ENCODE measurements at places on chromosomes 11 and 22. TPM values are rescaled to one million over a fixed set of nuclear protein-coding genes. Genes with fewer than 3 reads are reported as not detected.

MN1 gene
- total RNA-seq: 6.8 TPM

OR52D1 gene
- total RNA-seq: not detected

MRGPRD gene
- not detected for total RNA-seq

GGTLC2 gene
- not detected for total RNA-seq

BTBD18 gene
- total RNA-seq: not detected

DNA sequence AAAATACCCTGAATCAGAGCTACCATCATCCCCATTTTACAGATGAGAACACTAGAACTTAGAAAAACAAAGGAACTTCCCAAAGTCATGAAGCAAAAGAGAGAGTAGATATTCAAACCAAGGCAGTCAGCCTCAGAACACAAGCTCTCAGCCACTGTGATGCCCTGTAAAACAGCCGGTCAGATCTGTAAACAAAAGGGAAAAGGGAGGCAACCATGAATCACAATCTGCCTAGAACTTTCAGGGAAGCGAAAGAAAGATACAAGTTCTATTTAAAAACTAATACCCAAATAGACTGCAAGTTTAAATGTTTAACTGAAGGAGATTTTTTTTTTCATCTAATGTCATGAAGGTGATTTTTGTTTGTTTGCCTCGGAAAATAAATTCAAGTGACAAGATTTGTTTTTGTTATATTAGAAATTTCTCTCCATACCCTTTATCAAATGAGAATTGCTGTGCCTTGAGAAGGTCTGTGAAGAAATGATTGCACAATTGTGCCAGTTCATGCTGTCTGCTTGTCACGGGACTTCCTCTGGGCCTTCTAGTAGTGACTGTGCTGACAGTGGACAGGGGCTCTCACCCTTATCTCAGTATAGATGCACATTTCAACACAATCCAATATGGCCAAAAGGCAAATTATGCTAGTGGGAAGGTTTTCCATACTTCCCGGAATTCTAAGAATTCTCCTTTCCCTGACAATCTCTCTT lies 11.7 kb downstream of the SAA1 start:
- no peak overlapping the region for H3K4me3 ChIP-seq
- H3K27me3 ChIP-seq: no peaks in the 10 kb centered on the region
- H3K4me1 ChIP-seq: no peaks in the 10 kb centered on the region
- DNase-seq: no peak
- no peak overlapping the region for H3K27ac ChIP-seq

- H3K4me1 ChIP-seq: no peaks in the 10 kb centered on the region
- no peak overlapping the region for H3K4me3 ChIP-seq
- no peaks in the 10 kb centered on the region for H3K36me3 ChIP-seq
- DNase-seq: peak; percentile 15
- H3K27ac ChIP-seq: no peak overlapping the region
Measured at GRCh38 chr11:59463190-59463641, 6.5 kb downstream of the OR4D6 start.

- H3K4me1 ChIP-seq: peaks cover 40% of the 10 kb centered on the region
- no peak overlapping the region for H3K27ac ChIP-seq
- DNase-seq: no peak
- H3K4me3 ChIP-seq: no peak overlapping the region
Measured at GRCh38 chr11:45857961-45858474, 10.7 kb downstream of the CRY2 start.

- peak within 1 kb of the TSS; percentile 83 for H3K27ac ChIP-seq
- H3K4me1 ChIP-seq: peaks cover 42% of the 10 kb centered on the region
- H3K36me3 ChIP-seq: no peaks in the 10 kb centered on the region
- DNase-seq: peak; percentile 82
- H3K4me3 ChIP-seq: peak within 1 kb of the TSS; percentile 74
Measured at GRCh38 chr11:6320411-6321155, at the start of gene CAVIN3. TSS of gene CAVIN3 (minus strand) at chr11:6320501. CDS start at chr11:6320476, 25 bp downstream.

- H3K4me3 ChIP-seq: no peak overlapping the region
- no peak for DNase-seq
- H3K4me1 ChIP-seq: peaks cover 19% of the 10 kb centered on the region
- H3K27ac ChIP-seq: no peak overlapping the region
Measured at GRCh38 chr11:96213500-96213899, 129.5 kb downstream of the MAML2 start.

DNA sequence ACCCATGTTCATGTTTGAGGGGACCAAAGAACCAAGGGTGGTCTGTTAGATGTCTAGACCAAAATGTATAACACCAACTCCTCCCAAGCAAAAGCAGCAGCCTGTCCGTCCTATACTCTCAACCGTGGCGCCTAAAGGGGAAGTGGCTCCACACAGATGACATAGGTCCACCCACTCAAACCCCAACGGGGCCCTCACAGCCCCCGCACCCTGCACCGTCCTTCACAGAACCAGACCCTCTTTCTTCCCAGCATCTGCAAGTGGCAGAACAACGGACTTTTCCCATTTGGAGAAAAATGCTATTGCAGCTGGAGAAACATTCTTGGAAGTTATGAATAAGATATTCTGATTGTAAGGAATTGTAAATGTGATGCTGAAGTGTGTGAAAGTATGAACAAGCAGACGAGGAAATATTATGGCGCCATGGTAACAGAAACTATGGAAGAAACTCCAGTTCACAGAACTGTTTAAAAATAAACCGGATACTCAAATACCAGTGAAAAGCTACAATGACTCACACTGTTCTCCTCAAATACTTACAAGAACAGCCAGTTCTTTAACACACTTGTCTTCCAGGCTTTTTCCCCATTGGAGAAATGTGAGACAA lies 76.5 kb upstream of the ARFGAP3 start:
- no peaks in the 10 kb centered on the region for H3K27me3 ChIP-seq
- H3K27ac ChIP-seq: no peak overlapping the region
- H3K4me3 ChIP-seq: no peak overlapping the region
- H3K36me3 ChIP-seq: no peaks in the 10 kb centered on the region
- peaks cover 8% of the 10 kb centered on the region for H3K4me1 ChIP-seq

GRCh38 chr11:134942681-134943080 lies 530.6 kb upstream of the B3GAT1 start:
- H3K27me3 ChIP-seq: no peaks in the 10 kb centered on the region
- H3K4me1 ChIP-seq: peaks cover 16% of the 10 kb centered on the region
- H3K36me3 ChIP-seq: no peaks in the 10 kb centered on the region
- H3K4me3 ChIP-seq: no peak overlapping the region
- H3K27ac ChIP-seq: peak overlapping the region; percentile 84
- DNase-seq: no peak

DNA sequence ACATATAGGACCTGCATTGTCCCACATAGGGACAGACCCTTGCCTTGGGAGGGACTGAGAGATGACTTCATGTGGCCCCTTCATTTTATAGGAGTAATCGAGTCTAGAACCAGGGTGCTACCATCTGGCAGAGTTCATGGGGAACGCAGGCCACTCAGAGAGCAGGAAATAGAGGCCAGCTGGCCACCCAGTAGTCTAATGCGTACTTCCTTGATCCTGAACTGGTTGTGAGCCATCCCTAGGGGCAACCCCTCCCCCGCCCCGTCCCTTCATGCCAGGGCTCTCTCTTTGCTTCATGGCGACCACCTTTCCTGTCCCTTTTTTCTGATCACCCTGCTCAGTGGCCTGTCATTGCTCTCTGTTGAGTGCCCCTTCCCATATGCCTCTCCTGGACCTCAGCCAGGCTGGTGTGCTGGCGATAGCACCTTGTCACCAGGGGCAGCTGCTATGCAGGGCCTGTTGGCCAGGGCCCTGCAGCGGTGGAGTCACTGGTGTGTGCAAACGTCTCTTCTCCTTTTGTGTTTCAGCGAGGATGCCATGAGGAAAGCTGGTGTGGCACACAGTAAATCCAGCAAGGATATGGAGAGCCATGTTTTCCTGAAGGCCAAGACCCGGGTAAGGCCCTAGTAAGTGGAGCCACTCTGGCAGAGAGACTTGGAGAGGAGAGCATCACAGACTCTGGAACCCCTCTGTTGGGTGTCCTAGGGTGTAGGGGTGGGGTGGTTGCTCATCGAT lies 29.3 kb downstream of the MED15 start:
- no peak overlapping the region for H3K4me3 ChIP-seq
- no peaks in the 10 kb centered on the region for H3K27me3 ChIP-seq
- no peaks in the 10 kb centered on the region for H3K4me1 ChIP-seq
- H3K36me3 ChIP-seq: peaks cover 8% of the 10 kb centered on the region
- no peak for DNase-seq

DNA sequence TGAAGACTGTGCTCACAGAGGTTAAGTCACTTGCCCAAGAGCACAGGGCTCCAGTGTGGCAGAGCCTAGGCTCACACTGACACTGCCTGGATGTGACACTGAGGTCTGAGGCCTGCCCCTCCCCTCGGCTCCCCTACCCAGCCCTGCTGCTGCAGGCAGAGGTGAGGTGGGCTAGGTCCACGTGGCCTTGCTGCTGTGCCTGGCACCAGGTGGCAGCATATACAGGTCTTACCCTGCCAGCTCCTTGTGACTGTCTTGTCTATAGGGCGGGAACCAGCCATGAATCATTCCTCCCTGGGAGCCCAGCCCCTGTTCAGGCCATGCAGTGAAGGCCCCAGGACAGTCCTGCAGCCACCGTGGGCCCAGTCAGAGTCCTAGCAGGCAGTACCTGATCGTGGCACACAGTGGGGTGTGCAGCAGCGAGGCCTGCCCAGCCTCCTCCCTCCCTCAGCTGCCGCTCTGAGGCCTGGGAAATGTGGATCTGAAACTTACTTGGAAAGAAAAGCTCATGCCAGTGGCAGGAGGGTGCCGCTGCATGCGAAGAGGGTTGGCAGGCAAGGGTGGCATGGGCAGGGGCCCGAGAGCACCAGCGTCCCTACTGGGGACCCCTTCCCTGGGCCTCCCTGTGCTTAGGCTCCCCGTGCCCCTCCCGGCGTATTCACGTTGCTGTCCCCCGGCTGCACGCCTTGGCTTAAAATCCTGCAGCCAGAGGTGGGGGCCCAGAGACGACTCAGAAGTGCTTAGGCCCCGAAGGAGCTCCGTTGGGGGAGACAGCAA lies 1.2 kb upstream of the CERK start:
- H3K27me3 ChIP-seq: no peaks in the 10 kb centered on the region
- no peak overlapping the region for H3K27ac ChIP-seq
- no peaks in the 10 kb centered on the region for H3K36me3 ChIP-seq
- H3K4me1 ChIP-seq: peaks cover 19% of the 10 kb centered on the region
- peak; percentile 52 for DNase-seq

DNA sequence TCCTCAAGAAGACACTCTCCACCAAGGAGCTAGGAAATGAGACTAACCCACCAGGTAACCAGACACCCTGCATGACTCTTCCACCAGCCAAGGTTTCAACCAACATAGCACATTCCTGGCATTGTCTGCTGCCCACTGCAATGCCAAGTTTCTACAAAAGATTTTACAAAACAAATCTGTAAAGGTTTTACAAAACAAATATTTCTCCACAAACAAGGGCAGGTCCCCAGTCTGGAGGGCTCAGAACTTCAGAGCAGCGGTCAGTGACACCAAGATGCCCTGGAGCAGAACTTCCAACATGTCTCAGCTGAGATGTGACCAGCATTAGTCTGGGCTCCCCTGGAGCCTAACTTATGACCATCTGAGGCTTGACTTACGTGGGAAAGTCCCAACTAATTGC lies 14.0 kb downstream of the GALNT18 start:
- no peaks in the 10 kb centered on the region for H3K36me3 ChIP-seq
- H3K4me1 ChIP-seq: no peaks in the 10 kb centered on the region
- H3K27ac ChIP-seq: no peak overlapping the region
- no peak overlapping the region for H3K4me3 ChIP-seq
- H3K27me3 ChIP-seq: no peaks in the 10 kb centered on the region

- no peak overlapping the region for H3K27ac ChIP-seq
- H3K4me3 ChIP-seq: no peak overlapping the region
Measured at GRCh38 chr11:30852091-30852490, 265.9 kb upstream of the MPPED2 start.

Data from GM23338 (cell line).